Lung (tissue), 17 donors: ENCODE measurements at places on chromosomes 13 and 19. TPM values are rescaled to one million over a fixed set of nuclear protein-coding genes. Genes with fewer than 3 reads are reported as not detected.

GRCh38 chr19:45075301-45076028 lies 813 bp downstream of the ZNF296 start:
- peak; percentile 52 for DNase-seq
- peak overlapping the region; percentile 59 for H3K4me3 ChIP-seq
- H3K27ac ChIP-seq = no peak overlapping the region
- no peaks in the 10 kb centered on the region for H3K27me3 ChIP-seq
- peaks cover 15% of the 10 kb centered on the region for H3K36me3 ChIP-seq

GRCh38 chr13:49616676-49617065 lies 11.6 kb upstream of the ARL11 start:
- peaks cover 15% of the 10 kb centered on the region for H3K4me1 ChIP-seq
- no peak for DNase-seq
- H3K27ac ChIP-seq = peak overlapping the region; percentile 11
- no peaks in the 10 kb centered on the region for H3K27me3 ChIP-seq
- no peaks in the 10 kb centered on the region for H3K36me3 ChIP-seq
- H3K4me3 ChIP-seq = no peak overlapping the region

DNA sequence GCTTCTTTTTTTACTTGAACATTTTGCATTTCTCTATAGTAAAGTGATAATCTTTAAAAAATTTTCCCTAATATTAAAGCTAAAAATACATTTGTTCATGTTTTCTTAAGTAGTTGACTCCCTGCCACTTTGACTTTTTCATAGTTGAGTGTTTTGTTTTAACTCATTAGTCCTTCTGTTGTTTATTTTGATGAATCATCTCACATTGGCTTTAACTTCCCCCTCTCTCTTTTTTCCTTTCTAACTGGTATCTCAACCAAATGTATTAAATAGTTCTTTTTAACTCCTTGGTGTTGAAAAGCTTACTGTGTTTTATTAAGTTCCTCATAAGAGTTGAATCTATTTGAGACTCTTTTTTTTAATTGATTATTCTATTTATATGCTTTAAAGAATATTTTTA lies 2.8 kb downstream of the TNFSF13B start:
- H3K36me3 ChIP-seq = no peaks in the 10 kb centered on the region
- no peaks in the 10 kb centered on the region for H3K27me3 ChIP-seq
- DNase-seq = no peak
- no peak overlapping the region for H3K4me3 ChIP-seq

DNA sequence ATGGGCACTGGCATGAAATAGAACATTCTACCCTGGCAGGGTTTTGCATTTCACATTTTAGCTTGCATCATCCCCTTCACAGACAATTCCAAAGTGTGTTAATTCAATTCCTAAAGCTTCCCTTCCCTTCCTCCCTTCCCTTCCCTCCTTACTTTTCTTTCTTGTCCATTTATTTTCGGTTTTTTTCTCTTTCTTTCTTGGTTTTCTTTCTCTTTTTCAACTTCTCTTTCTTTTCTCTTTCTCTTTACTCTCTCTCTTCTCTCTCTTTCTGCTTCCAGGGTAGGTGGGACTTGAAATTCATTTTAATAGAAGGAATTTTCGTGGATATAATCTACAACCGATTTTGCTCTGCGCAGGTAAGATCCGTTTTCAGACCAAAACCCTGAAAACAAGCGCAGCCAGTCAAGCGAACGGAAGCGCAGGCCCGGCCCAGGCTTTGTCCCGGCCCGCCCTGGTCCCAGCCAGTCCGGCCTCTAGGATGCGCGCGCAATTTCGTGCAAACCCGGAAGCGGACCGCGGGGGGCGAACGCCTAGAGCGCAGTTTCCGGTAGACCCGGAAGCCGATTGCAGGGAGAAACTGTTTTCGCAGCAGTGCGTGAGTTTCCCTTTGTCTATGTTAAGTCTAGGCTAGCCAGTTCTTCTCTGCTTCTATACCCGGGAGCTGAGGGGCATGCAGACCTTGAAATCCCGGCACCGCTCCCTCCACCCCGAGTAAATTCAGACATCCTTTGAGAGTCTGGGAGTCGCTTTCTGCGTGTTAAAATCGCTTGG lies at the start of gene ZNF528:
TSS of gene ZNF528 (plus strand) at position 540 of the 771 bp plus-strand sequence. CDS start 4,165 bp downstream, outside the sequence.
- H3K4me1 ChIP-seq = peaks cover 7% of the 10 kb centered on the region
- no peaks in the 10 kb centered on the region for H3K27me3 ChIP-seq
- H3K36me3 ChIP-seq = peaks cover 46% of the 10 kb centered on the region
- peak within 1 kb of the TSS; percentile 89 for H3K4me3 ChIP-seq
- peak within 1 kb of the TSS; percentile 28 for H3K27ac ChIP-seq

Gene KLK6
- not detected for total RNA-seq

Gene KLK12
- 7.3 TPM for total RNA-seq

Gene ZNF85
- total RNA-seq = 23.0 TPM

GRCh38 chr13:61036715-61037114 lies 378.9 kb downstream of the PCDH20 start:
- H3K27ac ChIP-seq = no peak overlapping the region
- DNase-seq = no peak
- no peaks in the 10 kb centered on the region for H3K36me3 ChIP-seq
- H3K4me3 ChIP-seq = no peak overlapping the region
- H3K4me1 ChIP-seq = no peaks in the 10 kb centered on the region
- no peaks in the 10 kb centered on the region for H3K27me3 ChIP-seq

GRCh38 chr13:97121894-97122293 lies 100.2 kb upstream of the MBNL2 start:
- peak; percentile 18 for DNase-seq
- H3K4me3 ChIP-seq = no peak overlapping the region
- no peaks in the 10 kb centered on the region for H3K36me3 ChIP-seq
- peaks cover 26% of the 10 kb centered on the region for H3K4me1 ChIP-seq
- H3K27me3 ChIP-seq = no peaks in the 10 kb centered on the region
